Nucleus accumbens (tissue), 56 donors: ENCODE measurements at places on chromosomes 13 and 19.

DNA sequence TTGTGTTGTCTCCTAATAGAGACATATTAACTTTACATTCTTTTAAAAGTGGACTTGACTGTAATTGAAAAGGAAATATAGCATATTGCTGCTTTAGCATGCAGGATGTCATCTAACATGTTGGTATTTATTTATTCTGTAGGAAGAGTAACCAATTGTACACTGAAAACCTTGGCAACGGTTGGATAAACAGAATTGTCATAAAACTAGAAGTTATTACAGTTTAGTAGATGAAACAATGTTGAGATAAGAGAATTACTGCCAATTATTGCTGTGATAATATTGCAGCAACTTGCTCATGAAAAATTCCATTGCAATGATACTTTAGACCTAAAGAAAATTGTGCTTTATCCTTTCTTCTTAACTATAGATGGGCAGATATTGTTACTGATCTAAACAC, 7.6 kb upstream of the ERCC5 start:
- DNase-seq = no peak

DNA sequence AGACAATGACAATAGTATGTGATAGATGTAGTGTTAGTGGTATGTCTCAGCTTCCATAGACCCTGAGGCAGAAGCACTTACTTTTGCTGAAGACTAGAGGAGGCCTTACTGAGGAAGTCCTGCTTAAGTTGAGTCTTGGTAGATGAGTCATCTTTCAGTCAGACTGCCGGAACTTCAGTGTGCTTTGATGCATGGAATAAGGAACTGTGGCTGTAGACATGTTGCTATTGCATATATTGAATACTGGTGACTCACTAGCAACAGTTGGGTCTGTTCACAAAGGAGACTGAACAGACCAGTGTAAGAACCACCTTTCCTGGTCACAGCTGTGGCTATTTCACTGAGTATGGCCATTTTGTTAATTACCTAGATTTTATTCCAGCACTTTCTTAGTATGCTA, 1000.6 kb downstream of the OLFM4 start:
- DNase-seq = no peak

DNA sequence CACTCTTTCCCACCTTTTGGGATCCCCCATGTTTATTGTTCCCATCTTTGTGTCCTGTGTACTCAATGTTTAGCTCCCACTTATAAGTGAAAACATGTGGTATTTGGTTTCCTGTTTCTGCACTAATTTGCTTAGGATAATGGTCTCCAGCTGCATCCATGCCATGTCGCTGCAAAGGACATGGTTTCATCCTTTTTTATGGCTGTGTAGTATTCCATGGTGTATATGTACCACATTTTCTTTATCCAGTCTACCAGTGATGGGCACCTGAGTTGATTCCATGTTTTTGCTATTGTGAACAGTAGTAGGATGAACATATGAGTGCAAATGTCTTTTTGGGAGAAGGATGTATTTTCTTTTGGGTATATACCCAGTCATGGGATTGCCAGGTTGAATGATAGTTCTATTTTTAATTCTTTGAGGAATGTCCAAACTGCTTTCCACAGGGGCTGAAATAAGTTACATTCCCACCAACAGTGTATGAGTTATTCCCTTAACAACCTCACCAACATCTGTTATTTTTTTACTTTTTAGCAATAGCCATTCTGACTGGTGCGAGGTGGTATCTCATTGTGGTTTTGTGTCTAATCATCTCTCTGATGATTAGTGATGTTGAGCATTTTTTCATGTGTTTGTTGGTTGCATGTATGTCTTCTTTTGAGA, 55.7 kb upstream of the MEDAG start:
- DNase-seq = no peak

GRCh38 chr19:19677579-19677978, 8.9 kb downstream of the ZNF101 start:
- no peak for DNase-seq

DNA sequence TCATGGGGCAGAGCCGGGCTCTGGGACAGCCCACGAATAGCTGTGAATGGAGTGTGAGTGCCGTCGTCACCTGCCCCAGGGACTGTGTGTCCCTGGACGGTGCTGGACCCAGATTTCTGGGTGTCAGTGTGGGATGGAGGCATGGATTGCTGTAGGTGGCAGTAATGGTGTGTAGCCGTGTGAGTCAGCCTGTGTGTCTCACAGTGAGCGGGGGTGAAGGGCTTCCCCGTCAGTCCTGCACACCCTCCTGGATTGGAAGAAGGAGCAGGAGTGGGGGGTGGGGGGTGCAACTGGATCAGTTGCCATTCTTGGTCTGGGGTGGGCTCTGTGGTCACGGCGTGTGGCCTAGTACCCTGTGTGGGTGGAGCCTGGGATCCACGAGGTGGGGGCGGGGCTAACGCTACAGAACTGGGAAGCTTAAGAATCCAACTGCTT, 6.5 kb upstream of the LTBP4 start:
- peak; percentile 28 for DNase-seq

- no peak for DNase-seq
Measured at GRCh38 chr19:3220576-3220975, 3.9 kb upstream of the CELF5 start.

- no peak for DNase-seq
Measured at GRCh38 chr13:107838588-107839161, 376.7 kb downstream of the LIG4 start.

- DNase-seq = no peak
Measured at GRCh38 chr13:30129411-30129810, 177.9 kb downstream of the KATNAL1 start.

DNA sequence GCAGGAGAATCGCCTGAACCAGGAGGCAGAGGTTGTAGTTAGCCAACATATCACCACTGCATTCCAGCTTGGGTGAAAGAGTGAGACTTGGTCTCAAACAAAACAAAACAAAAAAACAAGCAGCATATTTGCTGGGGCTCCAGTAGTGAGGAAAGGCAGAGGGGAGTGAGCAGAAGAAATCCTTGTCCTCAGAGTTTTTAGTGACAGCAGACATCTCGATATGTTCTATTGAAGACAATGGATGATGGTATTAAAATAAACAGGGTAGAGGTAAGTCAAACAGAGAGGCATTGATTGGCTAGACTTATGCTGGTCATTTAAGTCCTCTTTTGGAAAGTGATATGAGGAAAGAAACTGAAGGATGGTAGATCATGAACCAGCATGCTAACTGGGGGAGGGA, 19.0 kb downstream of the NLRP7 start:
- no peak for DNase-seq

DNA sequence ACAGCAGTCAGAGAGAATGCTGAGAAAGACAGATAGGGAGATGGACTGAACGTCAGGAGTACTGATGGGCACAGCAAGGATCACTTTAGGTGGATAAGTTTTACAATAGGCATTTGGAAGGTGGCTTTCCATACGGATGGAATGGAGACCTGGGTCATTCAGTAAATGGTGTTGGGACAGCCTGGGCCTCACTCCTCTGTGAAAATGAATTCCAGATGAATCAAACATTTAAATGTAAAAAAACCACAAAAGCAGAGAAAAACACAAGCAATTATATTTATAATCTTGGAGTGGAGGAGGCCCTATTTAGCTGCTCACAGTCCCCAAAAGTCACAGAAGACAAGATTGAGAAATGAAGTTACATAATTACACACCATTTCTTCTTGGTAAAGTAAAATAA, 4.7 kb downstream of the IL17D start:
- DNase-seq = no peak

DNA sequence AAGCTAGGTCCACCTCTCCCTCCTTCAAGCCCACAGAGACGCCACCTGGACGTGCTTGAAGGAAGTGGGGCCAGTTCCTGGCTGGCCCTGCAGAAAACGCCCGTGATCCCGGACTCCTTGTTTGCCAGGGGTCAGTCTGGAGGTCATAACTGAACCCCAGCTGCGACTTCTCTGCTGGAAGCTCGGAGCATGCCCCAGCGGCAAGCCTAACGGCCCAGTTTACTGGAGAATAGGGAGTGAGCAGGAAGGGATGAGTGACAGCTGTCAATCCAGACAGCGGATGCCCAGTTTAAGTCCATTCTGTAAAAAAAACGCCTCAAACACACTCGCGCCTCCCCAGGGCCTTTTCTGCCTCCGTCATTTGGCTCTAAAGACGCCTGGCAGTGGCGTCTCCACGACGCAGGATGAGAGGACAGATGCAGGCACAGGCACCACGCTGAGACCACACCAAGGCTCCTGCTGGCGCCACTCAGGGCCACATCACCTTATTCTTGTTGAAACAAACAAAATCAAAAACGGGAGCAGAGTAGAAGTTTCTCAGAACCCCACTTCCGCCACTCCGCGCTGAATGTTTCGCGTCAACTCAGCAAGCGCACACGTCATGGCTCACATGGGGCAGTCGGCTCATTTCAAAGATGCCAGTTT, 57.6 kb downstream of the RASA3 start:
- DNase-seq = no peak

- no peak for DNase-seq
Measured at GRCh38 chr13:44022196-44022595, 142.5 kb downstream of the LACC1 start.

DNA sequence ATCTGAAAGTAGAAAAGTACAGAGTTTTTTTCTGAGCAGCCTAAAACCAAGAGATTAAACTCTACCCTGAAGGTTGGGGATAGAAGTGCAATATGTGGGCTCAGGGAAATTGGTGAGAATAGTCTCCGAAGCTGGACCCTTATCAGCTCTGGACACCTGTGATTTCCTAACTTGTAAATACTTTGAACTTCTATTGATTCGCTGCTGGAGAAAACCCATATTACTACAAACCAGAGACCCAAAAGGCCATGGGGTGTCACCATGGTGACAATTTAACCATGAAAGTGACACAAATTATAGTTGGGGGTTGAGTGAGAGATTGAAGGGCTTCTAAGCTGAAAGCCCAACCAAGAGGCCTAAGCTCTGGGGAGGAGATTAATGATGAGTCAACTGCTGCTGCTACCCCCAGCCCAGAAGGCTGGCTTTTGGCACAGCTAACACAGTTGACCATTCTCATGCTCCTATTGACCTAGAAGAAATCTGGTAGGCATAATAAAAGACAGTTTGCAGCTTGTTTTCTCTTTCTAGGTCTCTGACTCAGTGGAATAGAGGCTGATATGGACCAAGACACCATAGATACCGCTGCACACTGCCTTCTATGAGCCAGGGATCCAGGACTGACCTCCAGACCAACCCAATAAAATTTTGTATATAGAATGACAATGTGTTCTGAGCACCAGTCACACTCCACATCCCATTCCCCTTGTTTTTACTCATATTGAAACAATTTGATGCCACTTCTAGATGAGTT, 131.9 kb upstream of the FNDC3A start:
- no peak for DNase-seq

DNA sequence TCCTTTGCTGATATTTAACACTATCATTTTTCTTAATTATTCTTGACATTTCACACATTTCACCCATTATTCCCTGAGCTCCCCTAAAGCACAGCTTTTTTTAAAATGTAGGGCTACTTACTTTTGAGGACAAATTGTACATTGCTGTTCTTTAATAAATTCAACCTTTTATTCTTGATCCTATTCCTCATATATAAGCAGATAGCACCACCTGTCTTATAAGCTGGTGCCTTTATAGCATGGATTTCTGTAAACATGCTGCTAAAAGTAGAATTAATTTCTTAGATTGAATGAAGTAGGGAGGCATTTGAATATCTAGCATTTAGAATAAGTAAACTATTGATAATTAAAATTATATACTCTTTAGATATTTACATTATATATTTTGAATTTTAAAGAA, 603.4 kb upstream of the PCDH9 start:
- no peak for DNase-seq

- DNase-seq = no peak
Measured at GRCh38 chr13:98536729-98537128, 40.2 kb downstream of the STK24 start.

- no peak for DNase-seq
Measured at GRCh38 chr13:70769817-70770216, 661.6 kb upstream of the KLHL1 start.

GRCh38 chr13:25468325-25469168, 96.8 kb downstream of the ATP8A2 start:
- DNase-seq = no peak

GRCh38 chr13:67226696-67227095, 3.4 kb downstream of the PCDH9 start:
- DNase-seq = no peak

DNA sequence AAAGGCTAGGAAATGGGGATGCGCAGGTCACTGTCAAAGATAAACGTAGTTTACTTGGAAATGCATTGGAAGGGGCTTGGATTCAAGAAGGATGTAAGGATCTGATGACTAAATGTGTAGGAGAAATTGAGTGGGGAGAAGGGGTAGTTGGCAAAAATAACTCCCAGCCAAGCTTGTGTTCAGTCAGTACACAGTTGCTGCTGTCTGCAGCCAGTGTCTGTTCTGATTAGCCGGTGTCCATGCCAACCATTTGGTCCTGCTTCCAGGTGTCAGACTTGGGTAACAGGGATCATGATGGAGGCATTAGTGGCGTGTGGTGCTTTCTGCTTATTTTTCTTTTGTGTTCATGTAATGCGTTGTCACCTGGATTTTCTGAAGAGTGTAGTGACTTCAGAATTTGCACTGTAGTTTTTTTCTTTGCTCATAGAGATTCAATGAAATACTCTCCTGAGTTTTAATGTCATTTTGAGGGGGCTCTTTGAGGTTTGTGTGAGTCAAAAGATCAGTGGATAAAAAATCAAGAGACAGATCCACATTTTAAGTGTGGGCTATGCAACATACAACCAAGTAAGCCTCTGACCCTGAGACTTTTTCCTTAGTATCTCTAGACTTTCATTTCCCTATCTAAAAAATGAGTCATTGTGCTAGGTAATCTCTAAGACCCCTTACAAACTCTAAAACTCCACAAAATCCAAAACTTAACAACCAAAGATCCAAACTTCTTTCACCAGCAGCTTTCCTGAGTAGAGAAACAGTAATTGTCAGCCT, 103.9 kb downstream of the WDFY2 start:
- no peak for DNase-seq

DNA sequence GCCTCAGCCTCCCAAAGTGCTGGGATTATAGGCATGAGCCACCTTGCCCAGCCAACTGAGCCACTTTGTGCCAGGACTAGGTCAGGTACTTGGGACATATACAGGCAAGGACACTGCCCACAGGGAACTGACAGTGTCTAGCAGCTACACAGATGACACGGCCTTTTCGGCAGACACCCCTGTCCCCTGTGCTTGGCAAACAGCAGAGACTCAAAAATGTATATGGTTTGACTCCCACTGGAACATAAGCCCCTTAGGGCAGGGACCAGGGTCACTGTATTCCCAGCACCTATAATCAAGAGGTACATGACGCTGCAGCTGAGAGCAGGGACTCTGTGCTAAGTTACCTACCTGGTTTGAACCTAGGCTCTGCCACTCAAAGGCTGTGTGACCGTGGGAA, 16.8 kb downstream of the ABCC4 start:
- DNase-seq = no peak

DNA sequence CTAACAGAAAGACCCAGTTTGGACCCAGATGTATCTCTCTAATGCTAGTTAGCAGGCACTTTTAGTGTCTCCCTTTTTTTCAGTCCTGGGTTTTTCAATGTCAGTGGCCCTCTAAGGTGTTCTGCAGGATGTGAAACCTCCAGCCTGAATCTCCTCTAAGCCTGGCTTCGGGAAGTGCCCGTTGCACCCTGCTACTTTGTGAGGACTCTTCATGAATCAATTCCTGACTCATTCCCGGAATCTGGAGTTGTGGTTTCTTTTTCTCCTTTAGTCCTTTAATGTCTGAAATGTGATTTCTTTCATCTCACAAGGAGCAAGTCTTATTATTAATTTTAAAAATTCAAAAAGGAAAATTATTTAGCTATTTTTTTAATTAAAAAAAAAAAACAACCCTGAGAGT, 116.0 kb downstream of the ZNF536 start:
- no peak for DNase-seq
